ENCODE measurements at places on chromosomes 11 and 22.

GRCh38 chr22:30358541-30358940, 1.7 kb downstream of the CCDC157 start:
- DNase-seq, result no peak

- DNase-seq, result no peak
Measured at GRCh38 chr11:57357856-57358255, 19.7 kb downstream of the P2RX3 start.

GRCh38 chr22:40224702-40225101, 47.0 kb downstream of the TNRC6B start:
- DNase-seq, result no peak

GRCh38 chr11:45665206-45665932, at the start of gene CHST1:
Gene CHST1, minus strand, starts transcription at chr11:45665622. Its CDS starts 14,699 bp downstream, at chr11:45650923.
- DNase-seq, result no peak

DNA sequence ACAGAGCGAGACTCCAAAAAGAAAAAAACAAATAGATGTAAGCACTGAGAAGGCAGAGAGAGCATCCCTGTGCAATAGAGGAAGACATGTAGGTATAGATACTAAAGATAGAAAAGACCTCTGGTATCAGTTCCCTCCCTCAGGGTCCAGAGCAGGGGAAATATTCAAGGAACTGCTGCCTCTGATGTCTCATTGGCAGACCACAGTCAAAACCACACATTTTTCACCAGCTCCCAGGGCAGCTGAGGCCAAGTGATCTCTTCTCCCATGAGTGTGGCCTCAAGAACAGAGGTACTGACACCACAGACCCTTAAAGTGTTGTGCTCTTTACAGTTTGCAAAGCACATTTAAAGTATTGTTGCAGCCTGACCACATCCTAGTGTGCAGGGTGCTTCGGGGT, 288.5 kb downstream of the NTM start:
- no peak for DNase-seq

DNA sequence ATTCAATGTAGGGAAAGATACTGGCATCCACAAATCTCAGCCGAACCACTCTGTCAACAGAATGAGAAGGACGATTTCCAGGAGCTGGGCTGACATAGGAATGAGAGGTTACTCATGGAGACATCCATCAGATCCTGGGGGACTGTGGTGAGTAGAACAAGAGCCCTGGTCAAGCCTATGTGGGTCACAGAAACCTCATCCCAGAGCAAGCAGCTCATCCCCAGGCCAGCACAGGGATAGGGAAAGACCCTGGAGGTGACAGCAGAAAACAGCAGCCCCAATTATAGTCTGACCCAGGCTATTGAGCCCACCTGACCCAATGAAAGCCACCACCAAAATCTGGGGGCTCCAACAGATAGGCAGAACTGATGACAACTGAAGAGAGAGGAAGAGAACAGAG, 128.0 kb upstream of the SERPIND1 start:
- no peak for DNase-seq
